ENCODE measurements at places on chromosomes 2 and 18. TPM values are rescaled to one million over a fixed set of nuclear protein-coding genes. Genes with fewer than 3 reads are reported as not detected.

The DNPEP gene
- 50.1 TPM for total RNA-seq

The CHRNG gene
- not detected for total RNA-seq

The LRRC30 gene
- not detected for total RNA-seq

The CD226 gene
- 0.77 TPM for total RNA-seq

The PLEKHB2 gene
- 117 TPM for total RNA-seq
